ENCODE measurements at places on chromosomes 3 and 15. TPM values are rescaled to one million over a fixed set of nuclear protein-coding genes. Genes with fewer than 3 reads are reported as not detected.

ISG20 gene
- total RNA-seq, result 33.9 TPM

PATL2 gene
- total RNA-seq, result 13.5 TPM

SI gene
- total RNA-seq, result not detected

KNL1 gene
- 25.3 TPM for total RNA-seq

RCCD1 gene
- total RNA-seq, result 28.0 TPM

NECTIN3 gene
- total RNA-seq, result 3.0 TPM

MNS1 gene
- total RNA-seq, result 0.86 TPM

SLC12A1 gene
- not detected for total RNA-seq

PLCB2 gene
- 95.7 TPM for total RNA-seq

CLSTN2 gene
- total RNA-seq, result not detected

LEKR1 gene
- total RNA-seq, result 0.14 TPM

FANCD2OS gene
- not detected for total RNA-seq

All from activated CD4-positive, alpha-beta T cell treated with anti-CD3 and anti-CD28 coated beads, Interleukin-2, amount 10 ng/mL, durations not matched to agents 24 days and 14 days (primary cell).